ENCODE measurements at places on chromosomes 2 and 18.

GRCh38 chr2:148541792-148542191 lies 102.8 kb upstream of the EPC2 start:
- no peak for DNase-seq

GRCh38 chr18:79457652-79458051 lies 61.9 kb downstream of the NFATC1 start:
- no peak for DNase-seq

DNA sequence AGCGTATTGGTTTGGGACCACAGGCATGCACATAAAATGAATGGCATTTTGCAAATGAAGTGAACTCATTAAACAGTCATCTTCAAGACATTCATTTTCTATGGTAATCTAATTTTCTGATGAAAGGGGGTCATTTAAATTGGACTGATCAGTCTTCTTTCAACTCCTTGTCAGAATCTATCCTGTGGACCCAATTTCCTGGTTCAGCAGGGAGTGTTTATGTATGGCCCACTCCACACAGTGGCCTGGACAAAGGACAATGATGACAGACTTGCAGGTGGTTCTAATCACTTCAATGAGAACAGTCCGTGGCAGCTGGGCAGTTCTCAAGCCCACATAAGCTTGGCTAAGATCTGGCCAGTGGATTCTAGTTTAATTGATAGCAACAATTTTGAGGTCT lies 448.1 kb downstream of the DCDC2C start:
- no peak for DNase-seq

DNA sequence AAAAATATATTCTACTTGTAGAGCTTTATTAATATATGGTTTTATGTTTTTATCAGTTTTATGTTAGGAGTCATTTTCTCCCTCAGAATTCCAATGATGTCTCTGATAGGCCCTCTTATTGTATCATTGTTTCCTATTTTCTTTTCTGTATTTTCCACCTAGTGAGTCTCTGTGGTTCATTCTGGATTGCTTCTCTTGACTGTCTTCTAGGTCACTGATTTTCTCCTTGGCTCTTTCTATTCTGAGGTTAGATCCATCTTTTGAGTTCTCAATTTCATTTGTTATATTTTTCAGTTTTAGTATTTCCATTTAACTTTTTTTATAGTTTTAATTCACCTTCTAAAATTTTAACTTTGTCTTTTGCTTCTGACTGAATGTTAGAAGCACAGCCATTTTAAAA lies 37.6 kb downstream of the EIF5B start:
- DNase-seq, result no peak

GRCh38 chr2:143942486-143942885 lies 577.4 kb downstream of the ZEB2 start:
- no peak for DNase-seq

All from fibroblast of skin of left biceps (primary cell).